ENCODE measurements at places on chromosomes 6 and 20. TPM values are rescaled to one million over a fixed set of nuclear protein-coding genes. Genes with fewer than 3 reads are reported as not detected.

The AGER gene
- 0.50 TPM for total RNA-seq

The TSHZ2 gene
- 2.6 TPM for total RNA-seq

The JPH2 gene
- 0.66 TPM for total RNA-seq

The CCR6 gene
- not detected for total RNA-seq

The BLOC1S5 gene
- 19.3 TPM for total RNA-seq

The LRRC1 gene
- total RNA-seq, result 12.1 TPM

The RHAG gene
- total RNA-seq, result not detected

The HLA-DQA1 gene
- total RNA-seq, result not detected

The KCNK17 gene
- total RNA-seq, result not detected

The DTNBP1 gene
- 9.9 TPM for total RNA-seq

The SPAG4 gene
- 8.5 TPM for total RNA-seq

The SLC29A1 gene
- total RNA-seq, result 13.4 TPM

The SUPT3H gene
- total RNA-seq, result 8.5 TPM

The TRIM26 gene
- 22.5 TPM for total RNA-seq

The SPINT3 gene
- not detected for total RNA-seq

The SLC17A1 gene
- total RNA-seq, result not detected

The BMP7 gene
- total RNA-seq, result not detected

The LRRC73 gene
- total RNA-seq, result 0.33 TPM

The TNFRSF6B gene
- 6.7 TPM for total RNA-seq

The GPR63 gene
- 3.0 TPM for total RNA-seq

The HUS1B gene
- 0.77 TPM for total RNA-seq

The TCP11 gene
- 0.51 TPM for total RNA-seq

The GNAS-AS1 gene
- total RNA-seq, result 0.33 TPM

The BPIFB2 gene
- total RNA-seq, result not detected

The FILIP1 gene
- 0.33 TPM for total RNA-seq

The OPRL1 gene
- total RNA-seq, result 2.6 TPM

The YWHAB gene
- 89.7 TPM for total RNA-seq

The PRICKLE4 gene
- 0.26 TPM for total RNA-seq

The DNPH1 gene
- total RNA-seq, result 52.5 TPM

The RFX6 gene
- not detected for total RNA-seq

The KCNK15 gene
- total RNA-seq, result 4.1 TPM

The NECAB3 gene
- 20.5 TPM for total RNA-seq

The MCCD1 gene
- total RNA-seq, result not detected

The NAA20 gene
- 37.8 TPM for total RNA-seq

All from fibroblast of lung (primary cell).